Mucosa of descending colon (tissue), 3 donors: ENCODE measurements at places on chromosomes 12 and 14.
A peak's percentile ranks its signal among the peaks of the same experiment; 100 is the strongest.

- DNase-seq, result no peak
Measured at GRCh38 chr14:102668291-102668873, 75.9 kb downstream of the RCOR1 start.

GRCh38 chr12:9051158-9051550 is 61.8 kb downstream of the KLRG1 start:
- DNase-seq, result no peak

GRCh38 chr12:11508699-11509098 is 113.3 kb upstream of the PRB2 start:
- DNase-seq, result no peak

DNA sequence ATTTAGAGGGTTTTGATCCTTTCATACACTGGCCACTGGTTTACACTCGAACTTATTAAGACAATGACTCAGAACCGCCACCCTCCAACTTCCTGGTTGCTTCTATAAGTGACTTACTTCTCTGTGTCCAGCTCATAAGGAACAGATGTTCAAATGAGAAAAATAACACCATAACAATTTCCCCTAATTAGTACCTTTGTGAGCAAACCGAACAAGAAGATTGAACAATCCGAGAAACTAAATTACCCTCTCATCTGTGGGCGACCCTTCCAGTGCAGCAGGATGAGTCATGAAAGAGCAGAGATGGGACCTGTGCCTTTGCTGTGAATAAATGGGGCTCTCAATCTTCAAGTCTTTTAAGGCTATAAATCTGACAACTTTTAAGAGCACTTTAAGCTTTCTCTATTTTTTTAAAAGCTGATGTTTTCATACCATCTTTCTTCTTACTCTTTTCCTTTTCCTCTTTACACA is 146.8 kb upstream of the RASSF8 start:
- DNase-seq, result no peak

DNA sequence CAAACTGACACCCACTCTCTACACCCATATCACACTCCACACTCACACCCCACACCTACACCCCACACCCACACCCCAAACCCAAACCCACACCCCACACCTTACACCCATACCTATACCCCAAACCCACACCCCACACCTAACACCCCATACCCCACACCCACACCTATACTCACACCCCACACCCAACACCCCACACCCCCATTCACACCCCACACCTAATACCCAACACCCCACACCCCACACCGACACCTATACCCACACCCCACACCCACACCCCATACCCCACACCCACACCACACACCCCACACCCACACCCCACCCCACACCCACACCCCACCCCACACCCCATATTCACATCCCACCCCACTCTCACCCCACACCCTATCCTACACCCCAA is 38.5 kb downstream of the TMEM120B start:
- DNase-seq, result no peak

GRCh38 chr14:32436993-32437392 is 107.9 kb downstream of the AKAP6 start:
- DNase-seq, result no peak

GRCh38 chr14:92022036-92022435 is 17.8 kb downstream of the TRIP11 start:
- no peak for DNase-seq

- no peak for DNase-seq
Measured at GRCh38 chr12:28290262-28290661, 100.0 kb downstream of the CCDC91 start.

- peak; percentile 68 for DNase-seq
Measured at GRCh38 chr14:20811986-20812975, 9.6 kb upstream of the RNASE1 start.

DNA sequence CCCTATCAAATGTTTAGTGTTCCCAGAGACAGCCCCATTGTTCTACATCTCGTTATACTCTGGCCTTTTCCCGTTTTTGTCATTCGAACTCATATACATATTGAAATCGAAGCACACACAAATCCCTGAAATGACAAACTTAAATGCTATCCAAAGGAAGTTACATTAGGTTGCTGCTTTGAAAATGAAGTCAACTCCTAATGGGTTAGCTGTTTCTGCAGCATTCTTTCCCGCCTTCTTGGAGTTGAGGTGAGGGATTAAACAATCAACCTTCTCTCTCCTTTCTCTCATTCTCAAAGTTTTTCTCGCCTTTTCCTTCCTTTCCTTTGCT is 642 bp upstream of the PHC1 start:
- DNase-seq, result no peak

- no peak for DNase-seq
Measured at GRCh38 chr14:90883782-90884181, 67.6 kb upstream of the TTC7B start.

DNA sequence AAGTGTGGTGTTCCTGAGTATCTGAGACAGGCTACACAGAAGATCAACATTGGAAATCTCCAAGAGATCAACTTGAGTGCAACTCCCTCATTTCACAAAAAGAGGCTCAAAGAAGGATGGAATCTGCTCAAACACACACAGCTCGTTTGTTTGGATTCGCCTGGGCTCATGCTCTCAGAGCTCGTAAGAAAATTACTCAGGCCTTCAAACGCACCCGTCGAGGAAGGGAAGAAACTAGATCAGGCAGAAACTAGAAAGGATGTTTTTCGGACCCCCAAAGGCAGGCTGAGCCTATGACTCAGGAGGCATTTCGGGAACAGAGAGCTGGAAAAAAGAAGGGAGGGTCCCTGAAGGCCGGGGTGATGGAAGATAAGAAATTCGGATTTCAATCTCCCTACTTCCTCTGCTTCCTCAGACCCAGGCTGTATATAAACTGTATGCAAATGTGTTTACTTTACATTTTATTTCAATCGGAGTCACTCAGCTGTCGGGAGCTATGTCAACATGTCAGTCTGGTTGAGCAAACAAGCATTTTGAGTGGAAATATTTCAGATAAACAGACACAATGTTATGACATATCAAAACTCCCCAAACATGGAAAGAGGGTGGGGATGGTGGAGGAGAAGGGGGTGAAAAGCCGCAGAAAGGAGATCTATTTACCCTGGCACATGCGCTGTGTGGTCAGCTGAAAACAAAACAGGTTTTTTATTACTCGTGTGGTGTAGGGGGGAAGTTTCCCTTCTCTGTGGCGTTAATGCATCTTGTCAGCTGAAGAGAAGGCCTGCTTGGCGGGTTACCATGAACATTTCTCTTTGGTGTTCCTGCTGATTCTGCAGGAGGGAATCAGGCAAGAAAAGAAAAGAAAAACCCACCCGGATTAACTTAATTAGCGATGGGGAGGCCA is 129.1 kb upstream of the TBX3 start:
- DNase-seq, result no peak

DNA sequence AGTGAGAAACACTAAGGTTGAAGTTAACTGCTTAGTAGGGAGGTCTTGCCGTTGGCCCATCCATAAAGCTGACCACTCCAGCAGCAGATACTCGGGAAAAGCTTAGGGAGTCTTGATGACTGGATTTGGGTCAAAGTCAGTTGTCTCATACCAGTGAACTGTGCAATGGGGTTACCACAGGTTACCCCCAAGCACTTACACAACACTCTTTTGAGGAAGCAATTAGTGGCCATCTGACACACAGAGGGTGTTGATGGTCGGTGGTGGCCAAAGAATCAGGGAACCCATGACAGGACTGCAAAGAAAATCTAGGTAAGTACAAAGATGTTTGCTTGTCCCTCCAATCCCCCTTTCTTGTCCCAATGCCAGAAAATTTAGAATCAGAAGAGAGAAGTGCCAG is 410.2 kb downstream of the APAF1 start:
- DNase-seq, result no peak

GRCh38 chr12:53733051-53733806 is 6.0 kb upstream of the CALCOCO1 start:
- DNase-seq, result no peak

DNA sequence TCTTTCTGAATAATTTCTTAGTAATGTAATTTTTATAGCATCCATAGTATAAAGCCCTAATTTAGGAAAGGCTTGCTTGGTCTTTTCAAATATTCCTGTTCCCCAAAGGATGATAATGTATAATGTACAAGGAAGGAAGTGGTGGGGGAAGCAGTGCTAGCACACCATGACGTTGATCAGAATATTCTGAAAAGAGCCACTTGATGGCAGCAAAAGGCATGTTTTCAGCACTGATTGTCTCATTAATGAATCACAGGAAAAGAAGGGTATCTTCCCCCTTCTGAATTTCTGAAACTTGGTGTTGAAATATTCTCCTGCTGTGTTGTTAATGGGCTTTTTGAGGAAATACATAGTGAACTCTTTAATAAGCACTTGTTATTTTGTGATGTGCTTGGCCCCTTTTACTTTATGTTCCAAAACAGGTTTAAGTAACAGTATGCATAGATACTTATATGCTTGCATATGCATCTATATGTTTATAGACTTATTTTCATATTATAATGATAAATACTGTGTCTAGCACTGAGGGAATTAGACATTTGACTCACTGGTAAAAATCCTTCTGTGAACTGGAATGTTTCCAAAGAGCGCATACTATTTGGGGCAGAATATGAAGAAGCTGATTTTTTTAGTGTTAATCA is 122.0 kb downstream of the TMEM117 start:
- no peak for DNase-seq

GRCh38 chr12:109167781-109168180 is 51.4 kb downstream of the ACACB start:
- DNase-seq, result no peak

DNA sequence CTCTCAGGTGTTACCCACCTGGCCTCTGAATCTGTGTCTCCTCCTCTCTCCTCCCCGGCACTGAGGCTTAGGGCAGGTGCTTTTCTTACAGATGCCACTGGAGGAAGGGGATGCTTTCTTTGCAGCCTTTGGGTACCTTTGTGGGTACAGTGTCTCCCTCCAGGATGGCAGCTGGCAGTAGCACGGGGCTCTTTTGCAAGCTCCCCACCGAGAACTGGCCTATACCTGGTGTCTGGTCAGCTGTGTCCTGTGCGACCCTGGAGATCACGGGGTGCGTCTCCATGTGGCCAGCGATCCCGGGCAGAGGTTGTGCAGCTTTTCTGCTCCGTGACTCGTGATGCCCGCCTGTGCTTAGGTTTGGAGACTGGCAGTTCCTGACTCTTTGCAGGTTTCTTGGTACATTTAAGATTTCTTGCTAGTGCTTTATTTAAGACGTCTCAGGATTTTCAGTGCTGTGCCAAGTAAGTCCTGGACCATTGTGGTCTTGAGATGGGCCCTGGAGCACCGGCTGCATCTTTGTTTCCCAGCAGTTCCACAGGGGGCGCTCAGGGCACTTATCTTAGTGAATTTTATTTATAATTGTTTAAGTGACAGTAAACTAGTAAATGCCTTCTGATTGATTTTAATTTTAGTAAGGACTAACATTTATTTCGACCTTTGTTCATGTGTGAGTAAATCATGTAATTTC is 68.9 kb downstream of the DDX51 start:
- no peak for DNase-seq
